Foreskin fibroblast (primary cell): ENCODE measurements at places on chromosomes 13 and 19.

DNA sequence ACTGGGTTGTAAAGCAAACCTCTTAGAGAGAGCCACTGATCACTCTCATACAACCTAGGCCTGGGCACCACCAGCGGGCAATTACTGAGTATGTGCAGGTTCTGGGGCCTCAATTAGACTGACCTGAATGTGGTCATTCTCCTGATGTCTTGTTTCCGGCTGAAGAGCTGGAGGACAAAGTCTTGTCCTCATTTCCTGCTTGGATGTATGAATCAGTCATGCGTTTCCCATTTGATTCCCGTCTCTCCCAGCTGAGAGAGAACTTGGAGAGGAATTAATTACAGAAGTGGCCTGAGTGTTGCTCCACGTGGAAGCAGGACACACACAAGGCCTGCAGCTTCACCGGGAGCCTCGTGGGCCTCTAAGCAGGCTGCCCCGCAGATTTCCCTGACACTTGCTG, 799.3 kb upstream of the ARGLU1 start:
- no peak for DNase-seq

DNA sequence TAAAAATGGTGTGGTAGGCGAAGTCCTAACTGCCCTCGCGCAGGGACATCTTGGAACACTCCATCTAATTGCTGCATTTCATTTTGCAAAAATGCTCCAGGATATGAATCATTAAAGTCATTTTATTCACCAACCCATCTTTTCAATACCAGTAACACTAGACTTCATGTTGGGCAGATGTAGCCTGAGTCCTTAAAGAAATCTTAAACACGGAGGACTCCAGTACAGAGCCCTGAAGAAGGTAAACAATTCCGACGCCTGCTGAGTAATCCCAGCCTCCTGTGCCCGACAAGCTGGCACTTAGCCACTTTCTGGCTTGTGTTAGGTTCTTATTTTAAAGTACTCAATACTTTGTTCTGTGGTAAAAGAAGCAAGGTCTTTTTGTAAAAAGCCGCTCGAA, 58.0 kb upstream of the IRS2 start:
- DNase-seq: peak; percentile 81

- DNase-seq: peak; percentile 64
These were observed 601 bp upstream of the ZNF749 start for GRCh38 chr19:57434386-57435061.

DNA sequence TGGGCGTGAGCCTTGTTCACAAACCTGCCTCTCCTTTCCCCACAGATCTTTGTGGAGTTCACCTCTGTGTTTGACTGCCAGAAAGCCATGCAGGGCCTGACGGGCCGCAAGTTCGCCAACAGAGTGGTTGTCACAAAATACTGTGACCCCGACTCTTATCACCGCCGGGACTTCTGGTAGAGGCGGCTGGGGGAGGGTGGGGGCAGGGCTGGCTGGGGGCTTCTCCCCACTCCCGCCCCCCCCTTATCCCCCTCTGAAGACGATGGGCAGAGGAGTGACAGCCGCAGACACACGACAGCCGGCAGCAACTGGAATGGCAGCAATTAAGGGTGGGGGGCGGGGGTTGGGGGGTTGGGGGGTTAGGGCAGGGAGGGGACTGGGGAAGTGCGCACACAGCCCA, 1.1 kb upstream of the EPN1 start:
- no peak for DNase-seq

- DNase-seq: no peak
These were observed 384.4 kb downstream of the FGF9 start for GRCh38 chr13:22055259-22055658.

- no peak for DNase-seq
These were observed 7.5 kb downstream of the KPNA3 start for GRCh38 chr13:49784886-49785570.

DNA sequence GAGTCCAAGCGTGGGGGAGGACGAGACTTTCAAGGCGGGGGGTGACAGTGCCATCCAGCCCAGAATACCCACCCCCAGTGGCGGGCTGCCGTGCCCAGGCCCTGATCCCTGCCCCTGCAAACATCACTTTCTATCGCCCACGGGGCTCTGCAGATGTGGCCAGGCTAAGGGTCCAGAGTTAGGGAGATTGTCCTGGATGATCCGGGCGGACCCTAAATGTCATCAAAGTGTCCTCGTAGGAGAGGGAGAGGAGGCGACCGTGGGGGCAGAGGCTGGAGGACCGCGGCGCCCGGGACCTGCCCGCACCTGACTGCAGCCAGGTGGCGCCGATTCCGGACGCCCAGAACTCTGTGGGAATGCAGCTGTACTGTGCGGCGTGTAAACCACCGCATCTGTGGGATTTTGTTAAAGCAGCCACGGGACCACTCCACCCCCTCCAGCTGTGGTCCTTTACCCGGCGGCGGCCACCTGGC, 32.4 kb downstream of the GJA3 start:
- no peak for DNase-seq

GRCh38 chr13:31409678-31410356, 210.0 kb downstream of the B3GLCT start:
- no peak for DNase-seq

DNA sequence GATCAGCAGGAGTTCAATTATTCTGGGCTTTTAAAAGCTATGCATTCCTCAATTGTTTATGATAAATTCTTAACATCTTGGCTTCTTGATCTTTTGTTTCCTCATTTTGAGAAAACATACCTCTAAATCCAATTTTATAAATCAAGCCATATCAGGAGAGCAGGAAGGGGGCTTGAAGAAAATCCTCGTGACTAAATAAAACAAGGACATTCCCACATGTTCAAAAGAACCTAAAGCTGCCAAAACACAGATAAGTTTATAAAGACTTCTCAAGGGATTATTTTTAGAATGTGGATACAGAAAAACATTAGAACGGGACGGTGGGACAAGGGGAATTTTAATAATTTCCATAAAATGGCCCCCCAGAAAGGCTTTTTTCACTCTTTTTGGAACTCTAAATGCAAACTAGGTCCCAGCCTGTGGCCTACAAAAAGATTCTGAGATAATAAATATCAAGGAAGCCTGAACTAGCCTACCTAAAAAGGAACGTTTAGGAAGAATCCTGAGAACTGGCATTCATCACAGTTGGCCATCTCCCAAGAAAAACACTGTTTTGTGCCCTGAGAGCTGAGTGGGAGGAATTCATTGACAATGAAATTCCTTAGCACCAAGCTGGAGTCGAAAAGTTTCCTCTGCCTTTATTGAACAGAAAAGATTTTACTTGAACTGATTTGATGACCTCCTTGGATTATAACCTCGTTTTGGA, 30.1 kb downstream of the ZAR1L start:
- peak; percentile 57 for DNase-seq
